ENCODE measurements at places on chromosomes 3 and 15.

- no peak for DNase-seq
These were observed 92.0 kb upstream of the VGLL3 start for GRCh38 chr3:87082796-87083440.

GRCh38 chr15:35304389-35304788, 219.3 kb upstream of the NANOGP8 start:
- DNase-seq = no peak

DNA sequence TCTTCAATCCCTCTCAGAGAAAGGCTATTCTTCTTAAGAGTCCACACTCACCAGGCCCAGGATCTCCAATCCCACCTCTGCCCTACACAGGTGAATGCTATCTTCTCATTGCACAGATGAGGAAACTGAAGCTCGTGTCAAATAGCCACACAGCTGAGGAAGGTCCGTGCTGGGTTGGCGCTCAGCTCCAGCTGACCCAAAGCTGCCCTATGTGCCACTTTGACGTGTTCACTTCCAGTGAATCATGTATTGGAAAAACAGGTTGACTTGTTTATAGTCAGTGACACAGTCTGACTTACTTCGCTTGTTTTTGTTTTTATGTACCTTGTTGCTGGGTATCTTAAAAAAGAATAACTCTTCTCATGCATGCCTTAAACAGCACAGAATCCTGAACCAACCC, 32.4 kb upstream of the ALDH1A3 start:
- DNase-seq = no peak

GRCh38 chr15:59587085-59587826, 24.3 kb upstream of the GCNT3 start:
- DNase-seq = no peak

DNA sequence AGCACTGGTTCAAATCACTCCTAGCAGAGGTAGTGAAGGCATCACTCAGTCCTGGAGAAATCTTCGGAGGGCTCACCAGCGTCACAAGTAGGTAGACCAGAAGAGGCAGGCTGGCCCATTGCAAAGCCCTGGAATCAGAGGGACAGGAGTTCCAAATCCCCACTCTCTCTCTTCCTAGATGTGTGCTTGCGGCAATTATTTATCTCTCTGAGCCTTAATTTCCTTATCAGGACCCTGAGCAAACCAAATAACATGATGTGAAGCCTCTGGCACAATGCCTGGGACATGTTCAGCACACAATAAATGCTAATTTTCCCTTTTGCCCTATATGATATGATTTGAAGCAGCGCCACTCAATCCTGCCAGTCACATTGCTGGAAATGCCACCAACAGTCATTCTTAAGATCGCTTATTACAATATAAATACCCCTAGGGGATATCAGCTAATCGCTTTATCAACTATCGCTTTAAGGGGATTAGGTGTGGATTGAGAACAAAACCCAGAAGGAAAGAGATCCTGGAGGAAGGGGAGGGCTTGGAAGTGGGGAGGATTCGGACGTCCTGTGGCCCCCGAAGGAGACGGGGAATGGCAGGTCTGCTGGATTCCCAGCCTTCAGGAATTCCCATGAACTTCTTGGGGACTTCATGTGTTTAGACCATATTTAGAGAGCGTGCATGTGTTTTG, 59.5 kb upstream of the TSEN2 start:
- DNase-seq = no peak

DNA sequence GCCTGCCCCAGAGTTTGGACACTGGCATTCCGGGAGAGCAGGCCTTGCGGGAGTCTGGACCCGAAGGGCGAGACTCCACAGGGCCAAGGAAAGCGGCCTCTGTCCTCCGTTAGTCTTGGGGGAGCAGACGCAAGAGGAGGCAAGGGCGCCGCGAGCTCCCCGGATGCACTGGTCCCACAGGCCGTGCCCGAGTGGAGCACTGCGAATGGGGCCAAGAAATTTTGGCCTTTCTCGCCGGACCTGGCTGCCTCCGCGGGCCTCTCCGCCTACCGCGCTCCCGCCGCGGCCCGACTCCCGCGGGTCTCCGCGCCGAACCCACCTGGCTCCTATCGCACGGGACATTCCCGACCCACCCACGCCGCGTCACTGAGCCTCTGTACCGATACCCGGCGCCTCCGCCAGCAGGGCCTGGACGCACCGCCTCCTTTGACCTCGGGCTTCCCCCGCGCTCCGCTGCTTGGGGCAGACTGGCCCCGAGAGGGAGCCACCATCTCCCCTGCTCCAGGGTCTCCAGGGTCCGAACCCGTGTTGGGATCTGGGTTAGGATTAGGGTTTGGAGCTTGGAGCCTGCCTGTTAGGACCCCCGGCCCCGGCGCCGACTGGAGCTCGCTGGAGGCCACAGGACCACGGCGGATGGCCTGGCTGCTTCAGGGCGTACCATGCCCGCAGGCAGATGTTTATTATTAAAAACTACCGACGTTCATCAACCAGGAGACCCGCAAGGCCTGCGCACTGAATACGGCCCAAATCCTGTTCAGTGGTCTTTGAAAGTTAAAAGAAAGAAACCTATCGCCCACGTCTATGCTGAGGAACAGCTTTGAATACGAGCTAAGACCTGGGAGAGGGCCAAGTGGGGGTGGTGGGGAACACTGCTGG, 11.7 kb downstream of the SHOX2 start:
- no peak for DNase-seq

DNA sequence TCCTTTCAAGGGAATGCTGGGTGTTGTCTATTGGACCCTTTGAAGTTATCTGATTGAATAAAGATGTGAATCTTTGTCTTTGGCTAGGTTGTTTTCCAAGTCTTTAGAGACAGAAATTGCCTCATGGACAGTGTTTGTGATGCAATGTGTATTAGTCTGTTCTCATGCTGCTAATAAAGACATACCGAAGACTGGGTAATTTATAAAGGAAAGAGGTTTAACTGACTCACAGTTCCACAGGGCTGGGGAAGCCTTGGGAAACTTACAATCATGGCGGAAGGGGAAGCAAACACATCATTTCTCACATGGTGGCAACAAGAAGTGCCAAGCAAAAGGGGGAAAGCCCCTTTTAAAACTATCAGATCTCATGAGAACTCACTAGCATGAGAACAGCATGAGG, 88.8 kb upstream of the PLXND1 start:
- no peak for DNase-seq

GRCh38 chr3:95217661-95218060, 1154.8 kb downstream of the NSUN3 start:
- DNase-seq = no peak

DNA sequence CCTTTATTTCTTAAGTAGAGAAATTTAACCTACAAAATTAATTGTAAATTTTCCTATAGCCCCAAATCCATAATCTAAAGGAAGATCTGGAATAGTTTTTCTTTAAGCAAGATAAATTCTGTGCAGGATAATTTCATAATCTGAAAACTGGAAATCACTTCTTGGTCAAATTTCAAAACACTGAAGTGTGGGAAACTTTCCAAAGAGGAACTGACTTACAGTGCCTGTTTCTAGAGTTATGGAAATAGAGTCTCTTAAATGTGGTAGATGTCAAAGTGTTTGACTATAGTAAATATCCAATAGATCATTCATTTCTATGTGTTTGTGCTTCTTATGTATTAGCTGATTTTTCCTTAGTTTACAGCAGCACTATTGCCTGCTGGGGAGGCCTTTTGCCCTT, 1.6 kb upstream of the P2RY13 start:
- no peak for DNase-seq

DNA sequence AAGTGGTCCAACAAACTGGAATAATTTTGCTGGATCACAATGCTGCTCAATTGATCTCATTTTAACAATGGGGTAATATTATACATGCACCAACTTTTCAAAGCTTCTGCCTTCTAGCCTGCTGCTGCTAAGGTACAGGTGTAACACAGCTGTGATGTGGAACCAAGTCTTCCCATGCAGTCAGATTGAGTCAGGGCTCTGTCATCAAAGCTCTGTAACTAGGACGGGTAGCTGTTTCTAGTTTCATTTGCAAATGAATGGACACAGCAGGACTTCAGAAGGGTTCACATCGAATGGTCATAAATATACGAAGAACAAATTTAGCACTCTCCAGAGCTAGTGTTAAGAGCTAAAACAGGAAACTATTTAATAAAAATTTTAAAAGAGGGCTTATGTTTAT, 189.2 kb downstream of the USP13 start:
- no peak for DNase-seq

- no peak for DNase-seq
These were observed 17.4 kb downstream of the AADACL2 start for GRCh38 chr3:151751161-151751560.

GRCh38 chr3:132414841-132415240, 2.5 kb upstream of the DNAJC13 start:
- no peak for DNase-seq

DNA sequence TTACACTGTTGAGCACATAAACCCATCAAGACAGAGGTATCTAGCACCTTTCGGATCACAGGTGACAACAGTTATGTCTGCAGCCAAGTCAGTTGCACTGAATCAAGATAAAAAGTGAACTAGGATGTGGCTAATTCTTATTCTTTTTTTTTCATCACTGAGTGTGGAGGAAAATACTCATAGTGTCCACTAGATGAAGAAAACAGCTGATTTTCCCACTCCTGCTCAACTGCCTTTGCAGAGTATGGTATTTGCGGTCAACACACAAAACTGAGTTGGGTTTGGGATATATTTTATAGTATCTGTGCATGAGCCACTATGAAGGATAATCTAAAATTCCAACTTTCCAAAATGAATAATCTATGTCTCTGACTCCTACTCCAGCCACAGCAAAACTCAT, 32.5 kb downstream of the IL17RD start:
- no peak for DNase-seq

GRCh38 chr3:146163584-146163983, 2.6 kb upstream of the PLOD2 start:
- no peak for DNase-seq

- no peak for DNase-seq
These were observed 9.2 kb upstream of the LDHAL6B start for GRCh38 chr15:59197454-59197853.

All from GM18507 (cell line).